Nephron progenitor cell (in vitro differentiated cells): ENCODE measurements at places on chromosomes 3 and 15.

DNA sequence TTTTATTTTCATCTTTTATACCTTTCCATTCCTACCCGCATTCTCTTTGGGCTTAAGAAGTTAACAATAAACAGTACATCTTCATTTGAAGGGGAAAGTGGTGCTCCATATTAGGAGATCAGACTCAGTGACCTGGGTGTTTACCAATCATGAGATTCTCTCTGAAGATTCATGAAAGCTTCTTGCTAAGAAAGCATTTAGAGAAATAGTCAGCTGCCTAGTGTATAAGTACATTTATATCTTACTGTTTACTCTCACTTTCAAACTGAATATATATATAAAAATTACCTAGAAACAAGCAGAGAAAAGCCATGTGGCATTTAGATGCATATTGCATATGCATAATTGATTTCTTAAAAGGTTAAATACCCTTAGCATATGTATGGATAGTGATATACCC, 100.5 kb downstream of the KCNH8 start:
- no peaks in the 10 kb centered on the region for H3K4me1 ChIP-seq
- no peak overlapping the region for H3K27ac ChIP-seq
- H3K4me3 ChIP-seq: no peak overlapping the region
- no peak for DNase-seq
- H3K27me3 ChIP-seq: no peaks in the 10 kb centered on the region

DNA sequence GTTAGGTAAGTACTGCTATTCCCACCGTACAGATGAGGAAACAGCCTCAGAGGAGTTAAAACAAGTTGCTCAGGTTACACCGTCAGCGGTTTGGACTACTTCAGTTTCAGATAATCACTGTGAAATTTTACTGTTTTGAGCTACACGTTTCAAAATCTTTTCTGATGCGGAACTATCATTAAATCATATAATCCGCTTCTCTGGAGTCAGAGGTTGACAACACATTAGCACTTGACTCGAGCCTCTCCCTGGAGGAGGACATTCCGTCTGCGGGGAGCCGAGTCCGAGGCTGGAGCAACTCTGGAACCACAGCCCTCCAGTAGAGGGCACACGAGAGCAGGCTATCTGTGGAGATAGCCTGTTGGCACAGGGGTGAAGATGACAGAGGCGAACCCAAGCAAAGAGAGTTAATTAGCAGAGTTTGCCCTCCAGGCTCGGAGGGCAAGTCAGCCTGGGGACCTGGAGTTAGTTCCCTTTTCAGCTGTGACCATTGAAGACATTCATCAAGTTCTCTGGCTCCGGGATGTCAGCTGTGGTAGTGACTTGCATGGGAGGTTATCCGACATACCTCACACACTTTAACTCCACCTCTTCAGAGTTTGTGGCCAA, 131.2 kb downstream of the IGF1R start:
- no peaks in the 10 kb centered on the region for H3K27me3 ChIP-seq
- peaks cover 4% of the 10 kb centered on the region for H3K36me3 ChIP-seq
- peak; percentile 86 for DNase-seq
- no peak overlapping the region for H3K4me3 ChIP-seq

DNA sequence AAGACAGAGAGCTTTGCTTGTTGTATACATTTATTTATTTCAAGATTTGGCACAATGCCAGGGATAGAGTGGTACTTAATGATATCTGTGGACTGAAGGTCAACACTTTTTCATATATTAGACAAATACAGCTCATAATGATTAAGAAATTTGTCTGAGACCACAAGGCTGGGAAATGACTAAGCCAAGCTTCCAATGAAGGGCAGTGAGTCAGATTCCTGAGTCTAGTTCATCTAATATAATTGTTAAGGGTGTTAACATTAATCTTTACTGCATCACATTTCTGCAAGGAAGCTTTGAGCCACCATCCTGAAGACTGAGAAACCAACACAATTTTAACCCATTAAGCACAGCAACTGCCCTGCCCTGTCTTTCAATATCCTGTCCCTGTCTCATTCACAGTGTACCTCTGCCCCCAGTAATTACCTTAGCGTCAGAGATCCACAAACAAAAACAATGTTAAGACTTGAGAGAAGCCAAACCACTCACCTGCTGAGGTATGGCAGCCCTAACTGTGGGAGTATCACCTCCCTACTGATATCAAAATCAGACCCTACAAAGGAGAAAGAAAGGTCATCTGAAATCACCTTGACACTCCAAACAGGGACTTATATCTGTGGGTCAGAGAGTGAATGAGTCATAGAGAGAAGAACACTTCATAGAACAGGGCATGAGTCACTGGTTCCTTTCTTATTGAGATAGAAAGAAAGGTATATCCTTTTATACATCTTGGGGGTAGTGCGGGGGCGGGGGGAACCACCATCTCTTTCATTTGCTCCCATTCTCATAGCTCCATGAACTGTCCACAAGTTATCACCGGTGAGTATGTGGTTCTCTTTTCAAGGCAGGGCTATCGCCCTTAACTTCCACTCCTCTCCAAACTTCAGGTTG, 74.7 kb downstream of the MAGI1 start:
- no peak overlapping the region for H3K4me3 ChIP-seq
- peaks cover 7% of the 10 kb centered on the region for H3K36me3 ChIP-seq
- peak overlapping the region; percentile 56 for H3K27ac ChIP-seq
- H3K4me1 ChIP-seq: peaks cover 15% of the 10 kb centered on the region

GRCh38 chr3:113802795-113803455, 35.7 kb upstream of the GRAMD1C start:
- no peak overlapping the region for H3K27ac ChIP-seq
- no peaks in the 10 kb centered on the region for H3K4me1 ChIP-seq
- H3K27me3 ChIP-seq: peaks cover 3% of the 10 kb centered on the region

DNA sequence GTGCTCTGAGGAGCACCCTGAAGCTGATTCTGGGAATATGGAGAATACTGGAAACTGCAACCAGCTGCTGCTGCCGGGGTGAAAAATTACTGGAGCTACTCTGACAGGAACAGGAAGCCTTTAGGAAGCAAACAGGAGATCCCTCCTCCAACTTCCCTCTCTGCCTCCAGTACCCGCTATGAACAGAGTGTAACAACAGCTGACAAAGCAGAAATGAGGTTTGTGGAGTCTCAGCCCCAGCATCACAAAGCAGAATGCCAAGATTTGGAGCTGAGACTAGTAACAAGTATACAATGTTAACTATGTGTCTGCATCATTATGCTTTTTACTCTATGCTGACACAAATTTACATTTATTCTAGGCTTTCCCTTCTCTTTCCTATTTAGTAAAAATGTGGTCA, 22.7 kb upstream of the PIAS1 start:
- no peaks in the 10 kb centered on the region for H3K4me1 ChIP-seq
- H3K27me3 ChIP-seq: peaks cover 6% of the 10 kb centered on the region
- no peak for DNase-seq
- H3K36me3 ChIP-seq: no peaks in the 10 kb centered on the region

- no peaks in the 10 kb centered on the region for H3K4me1 ChIP-seq
- H3K36me3 ChIP-seq: no peaks in the 10 kb centered on the region
- no peak overlapping the region for H3K4me3 ChIP-seq
- H3K27me3 ChIP-seq: no peaks in the 10 kb centered on the region
- DNase-seq: no peak
- no peak overlapping the region for H3K27ac ChIP-seq
Observed at GRCh38 chr3:7367968-7368367, 507.1 kb downstream of the GRM7 start.

DNA sequence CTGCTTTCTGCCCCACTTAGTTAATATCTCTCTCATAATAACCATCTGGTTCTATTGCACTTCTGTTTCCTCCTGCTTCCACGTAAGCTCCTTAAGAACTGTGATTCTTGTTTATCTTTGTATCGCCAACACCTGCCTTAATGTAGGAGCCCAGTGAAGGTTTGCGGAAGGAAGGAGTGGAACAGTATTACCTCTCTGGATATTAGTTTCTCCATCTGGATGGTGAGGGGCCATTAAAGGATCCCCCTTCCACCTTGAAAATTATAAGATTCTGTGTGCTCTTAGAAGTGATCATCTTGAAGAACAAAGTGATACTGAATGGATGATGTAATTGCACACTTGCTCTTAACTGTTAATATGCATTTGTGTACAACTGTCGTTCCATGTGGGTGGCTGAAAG, 2.2 kb downstream of the CHRNA5 start:
- DNase-seq: no peak
- H3K27me3 ChIP-seq: peaks cover 22% of the 10 kb centered on the region
- H3K27ac ChIP-seq: no peak overlapping the region
- H3K4me3 ChIP-seq: peak overlapping the region; percentile 59
- H3K4me1 ChIP-seq: peaks cover 25% of the 10 kb centered on the region
- H3K36me3 ChIP-seq: peaks cover 1% of the 10 kb centered on the region
